ENCODE measurements at places on chromosomes 5 and 9. TPM values are rescaled to one million over a fixed set of nuclear protein-coding genes. Genes with fewer than 3 reads are reported as not detected.
A peak's percentile ranks its signal among the peaks of the same experiment; 100 is the strongest.

GRCh38 chr9:82780017-82780416 lies 282.9 kb downstream of the RASEF start:
- no peak for DNase-seq

- no peak for DNase-seq
Measured at GRCh38 chr5:128287740-128288139, 204.2 kb downstream of the SLC12A2 start.

DNA sequence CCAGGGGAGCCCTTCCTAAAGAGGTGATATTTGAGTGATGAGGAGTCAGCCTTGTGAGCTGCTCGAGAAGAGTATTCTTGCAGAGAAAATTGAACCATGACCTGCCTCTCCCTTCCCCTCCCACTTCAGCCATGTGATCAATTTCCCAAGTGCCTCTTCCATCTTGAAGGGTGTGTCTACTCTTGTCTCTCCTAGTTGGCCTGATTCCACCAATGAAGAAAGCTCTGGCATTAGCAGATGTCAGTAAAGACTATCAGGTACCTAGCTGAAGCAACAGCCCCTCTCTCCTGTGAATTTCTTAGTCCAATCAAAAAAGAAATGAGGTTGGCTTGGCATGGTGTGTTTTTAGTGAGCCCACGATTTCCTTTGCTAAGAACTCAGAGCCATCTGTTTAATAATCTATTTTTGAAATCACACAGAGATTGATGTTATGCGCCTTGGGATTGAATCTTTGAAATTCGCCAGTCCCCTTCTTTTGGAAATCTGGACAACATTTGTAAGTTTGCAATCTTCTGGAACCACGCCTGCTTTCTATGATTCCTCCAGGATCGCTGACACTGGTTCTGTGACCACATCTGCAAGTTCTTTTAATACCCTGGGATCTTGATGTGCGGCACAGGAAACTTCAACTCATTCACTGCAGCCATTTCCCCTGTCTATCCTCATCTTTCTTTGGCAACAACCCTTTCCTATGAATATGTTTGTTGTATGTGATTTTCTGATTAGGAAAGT lies 404.6 kb downstream of the DMRT2 start:
- DNase-seq, result no peak

DNA sequence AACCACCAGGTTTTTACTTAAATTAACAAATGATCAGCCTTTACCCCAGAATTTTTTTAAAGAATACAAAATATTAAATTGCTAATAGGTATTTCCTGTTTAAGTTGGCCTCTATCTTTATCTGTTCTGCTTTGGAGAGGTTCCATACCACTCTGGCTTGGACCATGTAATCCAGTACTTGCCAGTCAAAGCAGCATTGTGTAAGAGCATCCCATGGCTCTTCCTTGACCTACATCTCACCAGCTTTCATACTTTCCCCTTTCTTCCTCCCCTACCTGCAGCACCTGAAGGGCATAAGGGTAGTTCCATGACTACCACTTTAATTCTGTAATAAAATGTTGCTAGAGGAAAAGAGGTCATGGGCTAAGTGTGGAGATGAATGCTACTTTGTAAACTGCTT lies 140.8 kb upstream of the MTAP start:
- DNase-seq, result no peak

- no peak for DNase-seq
Measured at GRCh38 chr5:8598356-8598755, 729.4 kb downstream of the MTRR start.

DNA sequence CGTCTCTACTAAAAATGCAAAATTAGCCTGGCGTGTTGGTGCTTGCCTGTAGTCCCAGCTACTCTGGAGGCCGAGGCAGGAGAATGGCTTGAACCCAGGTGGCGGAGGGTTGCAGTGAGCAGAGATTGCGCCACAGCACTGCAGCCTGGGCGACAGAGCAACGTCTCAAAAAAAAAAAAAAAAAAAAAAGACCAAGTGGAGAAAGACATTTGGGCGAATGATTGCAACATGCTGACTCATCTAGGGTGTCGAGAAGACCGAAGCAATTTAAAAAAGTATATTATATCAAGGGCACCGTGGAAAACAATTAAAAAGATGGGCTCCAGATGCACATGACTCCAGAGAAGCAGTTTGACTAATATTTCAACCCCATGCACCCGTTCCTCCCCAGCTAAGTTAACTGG lies 9.2 kb downstream of the KLF4 start:
- DNase-seq, result no peak

The TNFSF8 gene
- 23.9 TPM for total RNA-seq

DNA sequence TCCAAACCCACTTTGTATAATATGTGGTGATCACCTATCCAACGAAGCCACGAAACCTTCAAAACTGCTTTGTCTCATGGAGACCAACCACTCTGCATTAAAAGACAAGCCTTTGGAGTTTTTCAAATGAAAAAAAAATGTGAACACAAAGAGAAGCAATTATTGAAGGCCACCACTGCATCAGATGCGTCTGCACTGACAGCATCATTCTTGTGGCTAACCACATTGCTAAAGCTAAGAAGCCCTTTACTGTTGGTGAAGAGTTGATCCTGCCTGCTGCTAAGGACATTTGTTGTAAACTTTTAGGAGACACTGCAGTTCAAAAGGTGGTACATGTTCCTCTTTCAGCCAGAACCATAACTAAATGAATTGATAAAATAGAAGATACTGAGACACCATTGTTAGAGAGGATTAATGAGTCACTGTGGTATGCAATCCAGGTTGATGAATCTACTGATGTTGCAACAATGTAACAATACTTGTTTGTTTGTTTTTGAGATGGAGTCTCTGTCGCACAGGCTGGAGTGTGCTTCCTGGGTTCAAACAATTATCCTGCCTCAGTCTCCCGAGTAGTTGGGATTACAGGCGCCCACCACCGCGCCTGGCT lies 45.4 kb downstream of the TAF11L14 start:
- no peak for DNase-seq

- no peak for DNase-seq
Measured at GRCh38 chr5:139341187-139341688, 416 bp upstream of the PAIP2 start.

- no peak for DNase-seq
Measured at GRCh38 chr9:91807643-91808246, 142.3 kb downstream of the ROR2 start.

DNA sequence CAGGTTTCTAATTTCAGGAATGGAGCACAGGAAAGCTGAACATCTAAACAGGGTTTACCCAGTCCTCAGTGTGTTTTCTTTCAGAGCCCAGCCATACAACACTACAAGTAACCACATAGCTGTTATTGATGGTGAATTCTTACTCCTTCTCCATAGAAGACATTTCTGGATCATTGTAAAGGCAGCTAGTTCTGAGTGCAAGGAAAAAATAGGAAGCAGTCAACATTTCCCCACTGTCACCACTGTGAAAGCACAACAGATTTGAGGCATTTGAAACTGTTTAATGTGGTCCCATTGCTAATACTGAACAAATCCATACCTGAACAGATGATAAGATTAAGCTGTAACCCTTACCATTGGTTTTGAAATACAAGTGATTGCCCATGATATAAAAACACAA lies 145.0 kb upstream of the PCA3 start:
- no peak for DNase-seq

DNA sequence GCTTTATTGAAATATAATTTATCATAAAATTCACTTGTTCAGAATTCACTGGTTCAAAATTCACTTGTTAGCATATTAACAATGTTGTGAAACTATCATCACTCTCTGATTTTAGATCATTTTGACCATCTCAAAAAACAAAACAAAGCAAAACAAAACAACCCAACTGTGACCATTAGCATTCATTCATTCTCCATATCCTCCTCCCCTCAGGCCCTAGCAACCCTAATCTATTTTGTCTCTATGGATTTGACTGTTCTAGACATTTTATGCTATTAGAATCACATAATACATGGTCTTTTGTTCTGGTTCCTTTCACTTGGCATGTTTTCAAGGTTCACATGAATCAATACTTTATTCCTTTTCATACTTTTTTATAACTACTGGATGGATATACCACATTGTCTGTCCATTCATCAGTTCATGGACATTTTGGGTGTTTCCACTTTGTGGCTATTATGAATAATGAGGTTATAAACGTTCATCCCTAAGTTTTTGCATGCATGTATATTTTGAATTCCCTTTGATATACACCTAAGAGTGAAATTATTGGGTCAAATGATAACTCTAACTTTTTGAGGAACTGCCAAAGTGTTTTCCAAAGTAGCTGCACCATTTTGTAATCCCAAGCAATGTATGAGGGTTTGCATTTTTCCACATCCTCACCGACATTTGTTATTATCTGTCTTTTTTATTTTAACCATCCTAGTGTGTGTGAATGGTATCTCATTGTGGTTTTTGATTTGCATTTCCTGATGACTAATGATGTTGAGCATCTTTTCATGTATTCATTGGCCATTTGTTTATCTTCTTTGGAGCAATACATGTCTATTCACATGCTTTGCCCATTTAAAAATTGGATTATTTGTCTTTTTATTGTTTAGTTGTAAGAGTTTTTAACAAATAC lies 304.1 kb downstream of the SH3GL2 start:
- no peak for DNase-seq

The ZBED3 gene
- 6.8 TPM for total RNA-seq

DNA sequence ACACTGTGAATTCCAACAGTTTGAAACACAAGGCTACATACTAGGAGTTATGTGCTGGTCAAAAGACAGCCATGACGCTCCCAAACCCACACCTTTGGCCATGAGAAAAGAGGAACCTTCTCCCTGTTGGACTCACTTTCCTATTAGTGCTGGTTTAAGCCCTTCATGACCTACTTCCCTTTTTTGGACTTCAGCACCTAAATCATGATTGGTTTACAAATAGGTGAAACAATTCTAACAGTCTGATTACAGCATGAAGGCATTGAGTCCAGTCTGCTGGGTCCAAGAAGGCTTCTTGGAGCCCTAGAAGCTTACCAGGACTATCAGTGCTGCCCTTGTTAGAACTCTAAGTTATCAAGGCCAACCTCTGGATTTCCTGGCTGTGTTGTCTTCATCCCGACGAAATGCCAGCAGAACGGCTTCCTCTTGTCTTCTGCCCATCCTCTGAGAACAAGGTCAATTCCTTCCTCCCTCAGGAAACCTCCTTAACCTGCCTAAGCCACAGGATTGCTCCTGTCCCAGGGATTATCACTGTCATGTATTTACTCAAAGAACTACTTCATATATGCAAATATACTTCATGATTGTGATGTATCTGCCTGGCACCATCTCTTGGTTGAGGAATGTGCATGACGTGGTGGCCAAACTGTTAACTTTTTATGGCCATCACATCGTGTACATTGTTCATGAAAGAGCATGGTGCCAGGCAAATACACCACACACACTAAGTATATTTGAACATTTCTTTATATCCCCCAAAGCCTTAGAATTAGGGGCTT lies 83.6 kb downstream of the ANKH start:
- no peak for DNase-seq

DNA sequence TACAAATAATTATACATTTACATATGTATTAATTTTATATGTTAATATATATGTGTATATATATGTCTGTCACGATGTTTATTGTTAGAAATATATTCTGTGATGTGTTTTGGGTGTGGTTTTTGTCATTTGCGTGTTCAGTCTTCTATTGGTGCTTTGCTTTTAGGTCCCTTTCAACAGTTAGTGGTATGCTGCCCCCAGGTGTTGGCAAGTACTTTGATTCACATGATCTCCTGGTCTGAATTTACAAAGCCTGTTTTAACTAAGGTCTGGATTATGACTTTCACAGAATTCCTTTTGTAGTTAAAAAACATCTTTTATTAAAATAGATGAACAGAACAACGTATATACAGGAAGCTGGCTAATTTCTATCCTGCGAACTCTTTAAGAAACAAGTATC lies 271.5 kb downstream of the CCDC171 start:
- DNase-seq, result peak; percentile 5

- no peak for DNase-seq
Measured at GRCh38 chr5:146007989-146008388, 71.6 kb downstream of the SH3RF2 start.

DNA sequence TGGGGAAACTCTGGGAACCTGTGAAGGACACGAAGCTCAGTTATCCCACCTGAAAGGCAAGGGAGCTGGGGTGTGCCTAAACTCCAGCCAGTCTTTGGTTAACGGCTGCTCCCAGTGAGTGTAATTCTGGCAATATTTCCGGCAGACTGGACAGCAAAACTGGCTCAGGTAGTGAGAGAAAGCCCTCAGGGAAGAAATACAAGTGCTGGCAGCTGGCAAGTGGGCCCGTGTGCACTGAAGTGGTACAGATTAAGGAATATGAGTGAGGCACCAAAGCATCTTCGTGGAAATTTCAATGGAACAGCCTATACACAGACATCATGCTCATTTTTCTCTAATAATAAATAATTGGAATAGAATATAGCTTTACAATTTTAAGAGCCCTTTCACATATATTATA lies 56.2 kb downstream of the ABHD17B start:
- no peak for DNase-seq

The FCN2 gene
- not detected for total RNA-seq

DNA sequence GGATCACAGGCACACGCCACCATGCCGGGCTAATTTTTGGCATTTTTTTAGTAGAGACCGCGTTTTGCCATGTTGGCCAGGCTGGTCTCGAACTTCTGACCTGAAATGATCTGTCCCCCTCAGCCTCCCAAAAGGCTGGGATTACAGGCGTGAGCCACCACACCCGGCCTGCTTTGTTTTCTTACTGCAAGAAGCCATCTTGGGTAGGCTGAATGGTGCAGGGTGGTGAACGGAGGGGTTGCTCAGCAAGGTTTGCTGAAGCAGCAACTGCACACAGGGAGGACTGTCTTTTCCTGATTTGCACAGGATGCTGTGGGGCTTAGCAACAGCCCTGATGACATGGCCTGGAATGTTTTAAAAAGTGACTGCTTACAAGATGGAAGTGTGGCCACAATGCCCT lies 10.7 kb downstream of the ZNF354B start:
- no peak for DNase-seq

GRCh38 chr9:27196383-27196782 lies 87.4 kb downstream of the TEK start:
- DNase-seq, result no peak

The ARL10 gene
- 15.6 TPM for total RNA-seq

GRCh38 chr5:93620487-93621326 lies 37.7 kb downstream of the NR2F1 start:
- DNase-seq, result peak; percentile 75

- no peak for DNase-seq
Measured at GRCh38 chr9:113521693-113522255, 58.2 kb downstream of the RGS3 start.

The PCDHA4 gene
- not detected for total RNA-seq

- DNase-seq, result peak; percentile 72
Measured at GRCh38 chr9:37302277-37302676, 120.2 kb upstream of the GRHPR start.

The LAMC3 gene
- total RNA-seq, result 0.43 TPM

The PTGR1 gene
- 1.7 TPM for total RNA-seq

GRCh38 chr5:143241892-143242291 lies 161.6 kb downstream of the NR3C1 start:
- no peak for DNase-seq

- DNase-seq, result no peak
Measured at GRCh38 chr5:91266184-91266705, 116.9 kb downstream of the ARRDC3 start.

- peak; percentile 71 for DNase-seq
Measured at GRCh38 chr9:126965541-126966428, 51.2 kb downstream of the RALGPS1 start.

- no peak for DNase-seq
Measured at GRCh38 chr9:92853716-92854115, 24.1 kb downstream of the ZNF484 start.

Data from activated CD8-positive, alpha-beta T cell treated with anti-CD3 and anti-CD28 coated beads for 36 hours (primary cell).